PC-9 (cell line): ENCODE measurements at places on chromosomes 11 and 22. TPM values are rescaled to one million over a fixed set of nuclear protein-coding genes. Genes with fewer than 3 reads are reported as not detected.

GRCh38 chr11:65553301-65554001, 4.7 kb downstream of the LTBP3 start:
- peak; percentile 93 for DNase-seq

PLAAT4 gene
- total RNA-seq: 64.6 and 99.9 TPM in 2 replicates

BDNF gene
- 5.4 TPM in 2 replicates for total RNA-seq

SMIM35 gene
- not detected in 2 replicates for total RNA-seq

DNA sequence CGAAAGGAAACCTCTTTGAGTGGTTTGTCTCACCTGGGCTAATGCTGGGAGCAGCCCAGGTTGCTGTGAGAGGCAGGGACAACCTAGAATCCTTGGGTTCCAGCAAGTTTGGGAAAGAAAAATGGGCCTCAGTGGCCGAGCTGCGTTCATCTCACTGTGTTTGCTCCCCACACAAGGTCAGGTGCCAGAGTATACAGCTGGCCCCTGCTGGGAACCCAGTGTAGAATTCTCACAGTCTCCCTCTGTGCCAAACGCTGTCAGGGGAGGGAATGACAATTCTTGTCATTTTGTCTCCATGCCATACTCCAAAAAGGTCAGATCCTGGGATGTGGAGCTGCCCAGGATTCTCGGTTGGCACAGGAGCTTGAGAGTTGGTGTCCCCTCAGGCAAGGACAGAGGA, 4.3 kb downstream of the DGKZ start:
- no peak for DNase-seq

DRG1 gene
- total RNA-seq: 60.1 and 73.8 TPM in 2 replicates

DNA sequence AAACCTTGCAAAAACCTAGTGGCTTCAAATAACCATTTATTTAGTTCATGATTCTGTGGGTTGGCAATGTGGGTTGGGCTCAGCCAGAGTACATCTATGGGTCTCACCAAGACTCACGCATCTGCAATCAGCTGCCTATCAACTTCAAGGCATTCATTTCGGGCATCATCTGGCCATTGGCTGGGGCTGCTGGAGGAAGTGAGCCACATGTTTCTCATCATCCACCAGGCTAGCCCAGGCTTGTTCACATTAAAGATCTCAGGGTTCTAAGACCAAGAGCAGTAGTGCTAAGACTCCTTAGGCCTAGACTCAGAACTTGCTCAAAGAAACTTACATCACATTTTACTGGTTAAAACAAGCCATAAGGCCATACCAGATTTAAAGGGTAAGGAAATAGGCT, 478.9 kb upstream of the ARHGAP42 start:
- no peak for DNase-seq

- DNase-seq: no peak
Measured at GRCh38 chr22:42773167-42773566, 52.5 kb upstream of the A4GALT start.

SCGB2A2 gene
- total RNA-seq: not detected in 2 replicates

- DNase-seq: no peak
Measured at GRCh38 chr11:123091506-123091905, 29.6 kb upstream of the HSPA8 start.

HPS4 gene
- total RNA-seq: 21.2 and 33.1 TPM in 2 replicates

CRYBB3 gene
- total RNA-seq: 0.85 and 2.1 TPM in 2 replicates
